ENCODE measurements at places on chromosomes 16 and 17.

DNA sequence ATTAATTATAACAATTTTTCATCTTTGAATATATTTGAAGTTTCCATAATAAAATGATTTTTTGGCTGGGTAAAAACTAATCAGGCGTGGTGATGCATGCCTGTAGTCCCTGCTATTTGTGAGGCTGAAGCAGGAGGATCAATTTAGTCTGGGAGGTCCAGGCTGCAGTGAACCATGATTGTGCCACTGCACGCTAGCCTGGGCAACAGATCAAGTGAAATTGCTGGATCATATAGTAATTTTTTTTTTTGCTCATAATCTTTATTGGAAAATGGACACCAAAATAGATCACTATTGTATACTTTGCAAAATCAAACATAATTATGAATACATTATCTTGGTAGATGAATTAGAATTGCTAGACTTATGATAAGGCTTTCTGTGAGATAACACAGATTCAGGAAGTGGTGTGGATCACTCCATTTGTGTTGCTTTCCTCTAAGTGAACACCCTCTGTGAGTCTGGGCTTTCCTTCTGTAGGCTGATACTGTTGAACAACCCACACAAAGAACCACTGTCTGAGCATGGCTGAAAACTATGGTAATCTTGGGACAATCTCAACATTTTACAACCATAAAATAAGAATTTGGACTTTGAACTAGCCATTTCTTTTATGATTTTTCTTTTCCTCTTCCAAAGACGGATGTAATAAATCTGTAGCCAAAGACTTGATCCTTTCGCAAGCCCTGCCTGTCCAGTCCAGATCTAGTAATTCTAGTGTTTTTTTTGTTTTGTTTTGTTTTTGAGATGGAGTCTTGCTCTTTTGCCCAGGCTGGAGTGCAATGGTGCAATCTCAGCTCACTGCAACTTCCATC is 5.6 kb upstream of the ST3GAL2 start:
- DNase-seq = no peak

GRCh38 chr17:70181866-70182265 is 12.5 kb downstream of the KCNJ2 start:
- DNase-seq = no peak

DNA sequence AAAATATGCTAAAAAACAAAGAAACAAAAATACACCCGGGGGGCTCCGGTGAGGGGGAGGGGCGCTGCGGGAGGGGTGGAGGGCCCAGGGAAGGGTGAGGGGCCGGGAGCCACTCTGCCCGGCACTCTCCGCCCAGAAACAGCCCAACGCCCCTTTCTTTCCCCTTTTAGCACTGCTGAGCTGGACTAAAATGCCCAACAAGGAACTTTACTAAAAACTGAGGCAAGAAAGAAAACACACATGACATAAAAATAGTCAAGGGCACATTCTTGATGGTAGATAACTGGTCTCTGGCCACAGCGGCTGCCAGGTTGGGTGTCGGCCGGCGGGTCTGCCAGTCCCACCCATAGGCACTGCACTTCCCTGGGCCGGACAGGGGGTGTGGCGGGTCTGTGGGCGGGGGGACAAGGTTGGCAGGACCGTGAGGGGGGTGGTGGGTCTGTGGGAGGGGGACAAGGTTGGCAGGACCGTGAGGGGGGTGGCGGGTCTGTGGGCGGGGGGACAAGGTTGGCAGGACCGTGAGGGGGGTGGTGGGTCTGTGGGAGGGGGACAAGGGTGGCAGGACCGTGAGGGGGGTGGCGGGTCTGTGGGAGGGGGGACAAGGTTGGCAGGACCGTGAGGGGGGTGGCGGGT is 20.9 kb downstream of the METRNL start:
- DNase-seq = no peak

- DNase-seq = no peak
These were observed 31.7 kb downstream of the CRISPLD2 start for GRCh38 chr16:84851192-84852127.

GRCh38 chr17:1082579-1082978 is 85.7 kb downstream of the TIMM22 start:
- DNase-seq = no peak

All from stimulated activated CD8-positive, alpha-beta memory T cell treated with anti-CD3 and anti-CD28 coated beads, Interleukin-4, amount 100 ng/mL, for 48 hours (primary cell).